ENCODE measurements at places on chromosomes 16 and 17.
A peak's percentile ranks its signal among the peaks of the same experiment; 100 is the strongest.

DNA sequence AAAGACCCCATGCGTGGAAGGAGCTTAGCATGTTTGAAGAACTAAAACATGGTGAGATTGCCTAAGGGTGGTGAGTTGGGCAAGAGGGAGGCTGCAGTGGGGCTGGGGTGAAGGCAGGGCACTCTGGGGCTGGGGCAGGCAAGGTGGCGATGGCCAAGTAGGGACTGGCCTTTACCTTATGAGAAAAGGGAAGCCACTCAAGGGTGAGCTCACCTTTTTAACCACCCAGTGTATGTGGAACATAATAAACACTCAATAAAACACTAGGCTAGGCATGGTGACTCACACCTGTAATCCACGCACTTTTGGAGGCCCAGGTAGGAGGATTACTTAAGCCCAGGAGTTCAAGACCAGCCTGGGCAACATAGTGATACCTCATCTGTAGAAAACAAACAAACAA, 37.7 kb downstream of the LYRM9 start:
- DNase-seq, result no peak

DNA sequence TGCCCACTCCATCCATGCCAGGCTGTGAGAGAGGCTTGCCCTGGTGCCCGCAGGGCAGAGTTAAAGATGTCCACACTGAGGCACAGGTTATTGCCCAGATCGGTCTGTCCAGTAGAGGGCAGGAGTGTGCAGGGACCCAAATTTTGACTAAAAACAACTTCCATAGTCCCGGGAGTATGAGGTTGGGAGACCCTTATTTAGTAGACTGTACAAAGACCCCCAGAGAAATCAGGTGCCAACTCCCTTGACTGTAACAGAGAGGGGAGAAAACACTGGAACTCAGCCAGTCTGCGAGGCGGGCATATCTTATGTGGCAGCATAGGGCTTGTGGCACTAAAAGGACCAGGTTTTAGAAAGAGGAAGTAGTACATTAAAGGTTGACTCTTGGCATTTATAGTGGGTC, 43.4 kb downstream of the HNF1B start:
- DNase-seq, result no peak

DNA sequence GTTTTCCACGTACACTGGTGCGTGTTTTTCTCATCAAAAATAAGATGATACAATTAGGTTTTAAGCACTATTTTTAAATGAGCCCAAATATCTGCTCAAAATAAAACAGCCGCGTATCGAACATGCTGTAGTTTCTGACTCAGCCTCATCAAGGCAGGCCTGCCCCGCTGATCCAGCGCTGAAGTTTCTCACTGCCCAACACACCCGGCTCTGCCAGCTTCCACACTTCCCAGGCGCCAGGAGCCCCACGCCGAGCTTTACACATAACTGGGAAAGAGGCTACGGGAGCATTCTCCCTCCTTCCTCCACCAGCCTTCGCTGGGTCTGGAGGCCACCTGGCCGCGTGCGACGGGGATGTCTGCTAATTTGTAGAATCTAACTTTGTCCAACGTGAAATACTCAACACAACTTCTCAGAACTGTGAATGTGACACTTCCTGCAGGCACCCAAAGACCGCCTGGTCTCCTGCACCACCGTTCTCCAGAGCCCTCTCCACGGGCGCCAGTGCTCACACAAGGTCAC, 42.1 kb downstream of the MAP1LC3B start:
- DNase-seq, result no peak

DNA sequence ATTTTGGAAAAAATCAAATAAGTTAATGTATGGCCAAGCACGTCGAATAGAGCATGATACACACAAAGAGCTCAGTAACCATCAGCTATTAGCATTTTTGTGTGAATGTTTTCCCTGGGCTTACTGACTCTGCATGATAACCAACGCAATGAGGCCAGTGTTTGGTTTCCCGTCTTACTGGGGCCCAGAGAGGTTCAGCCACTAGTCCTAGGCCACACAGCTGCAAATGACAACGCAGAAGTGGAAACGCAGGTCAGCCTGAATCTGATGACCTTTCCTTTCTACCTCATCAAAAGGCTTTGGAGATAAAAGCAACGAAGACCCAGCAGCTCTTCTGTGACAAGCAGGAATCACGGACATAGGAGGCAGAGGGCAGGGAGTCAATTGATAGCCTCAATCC, 7.2 kb upstream of the CACNG4 start:
- DNase-seq, result no peak

- DNase-seq, result no peak
Measured at GRCh38 chr17:16820979-16821543, 131.0 kb downstream of the CCDC144A start.

- DNase-seq, result peak; percentile 96
Measured at GRCh38 chr17:77475016-77475976, 334.5 kb downstream of the SEC14L1 start.

DNA sequence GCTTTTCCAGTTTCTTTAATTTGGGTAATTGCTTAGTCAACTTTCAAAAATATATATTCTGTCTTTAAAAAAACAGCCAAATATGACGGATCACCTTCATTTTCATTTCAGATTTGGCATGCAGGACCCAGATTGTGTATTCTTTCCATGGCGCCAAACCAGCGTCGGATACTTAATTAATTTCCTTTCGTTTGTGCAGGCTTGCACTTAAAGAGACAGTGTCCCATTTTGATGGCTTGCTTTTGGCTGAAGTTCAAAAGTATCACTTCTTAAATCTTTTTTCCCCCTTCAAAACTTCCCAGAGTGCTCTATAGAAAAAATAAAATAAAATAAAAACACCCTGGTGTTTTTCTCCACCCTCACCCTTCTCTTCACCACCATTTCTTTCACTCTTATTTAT, 394.5 kb upstream of the SOX9 start:
- DNase-seq, result no peak

GRCh38 chr16:67886387-67886786, 1.7 kb downstream of the NRN1L start:
- DNase-seq, result no peak

- no peak for DNase-seq
Measured at GRCh38 chr17:13806092-13806491, 204.4 kb upstream of the HS3ST3A1 start.

DNA sequence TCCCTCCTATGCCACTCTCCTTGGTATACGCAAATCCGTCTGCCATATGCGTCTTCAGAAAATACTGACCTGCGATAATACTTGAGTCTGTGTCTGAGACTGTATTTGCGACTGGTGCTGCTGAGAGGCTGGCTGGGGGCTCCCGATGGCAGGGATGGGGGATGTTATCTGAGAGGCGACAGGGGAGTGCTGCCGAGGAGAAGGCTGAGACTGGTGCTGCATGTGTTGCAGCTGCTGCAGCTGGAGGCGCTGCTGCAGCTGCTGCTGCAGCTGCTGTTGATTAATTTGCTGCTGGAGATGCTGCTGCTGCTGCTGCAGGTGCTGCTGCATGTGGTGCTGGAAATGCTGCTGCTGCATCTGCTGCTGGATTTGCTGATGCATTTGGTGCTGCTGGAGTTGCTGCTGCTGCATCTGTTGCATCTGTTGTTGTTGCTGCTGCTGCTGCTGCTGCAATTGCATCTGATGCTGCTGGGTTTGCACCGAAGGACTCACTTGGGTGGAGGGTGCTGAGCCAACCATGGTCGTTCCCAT, 107.7 kb downstream of the TOX3 start:
- DNase-seq, result no peak

- no peak for DNase-seq
Measured at GRCh38 chr17:66784621-66785364, 50.1 kb upstream of the CACNG5 start.

GRCh38 chr16:55280587-55280986, 43.4 kb upstream of the IRX6 start:
- peak; percentile 78 for DNase-seq

DNA sequence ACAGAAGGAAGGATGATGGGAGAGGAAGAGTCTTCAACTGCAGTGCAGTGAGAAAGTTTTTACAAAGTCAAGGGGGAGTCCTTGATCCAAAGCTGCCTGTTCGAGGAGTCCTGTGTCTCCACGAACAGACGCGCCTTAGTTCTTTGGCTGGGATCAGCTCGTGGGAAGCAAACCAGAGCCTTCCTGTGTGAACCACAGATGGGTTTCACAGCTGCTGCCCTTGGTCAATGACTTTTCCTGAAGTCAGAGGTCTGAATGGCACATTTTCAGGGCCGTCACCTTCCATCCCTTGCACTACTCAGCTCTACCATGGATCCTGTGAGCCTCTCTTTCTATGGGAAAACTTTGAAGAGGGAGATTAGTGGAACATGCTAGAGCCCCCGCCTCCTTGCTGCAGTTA, 4.2 kb upstream of the SBK1 start:
- DNase-seq, result no peak

- DNase-seq, result no peak
Measured at GRCh38 chr17:41695134-41695661, 6.5 kb downstream of the EIF1 start.

DNA sequence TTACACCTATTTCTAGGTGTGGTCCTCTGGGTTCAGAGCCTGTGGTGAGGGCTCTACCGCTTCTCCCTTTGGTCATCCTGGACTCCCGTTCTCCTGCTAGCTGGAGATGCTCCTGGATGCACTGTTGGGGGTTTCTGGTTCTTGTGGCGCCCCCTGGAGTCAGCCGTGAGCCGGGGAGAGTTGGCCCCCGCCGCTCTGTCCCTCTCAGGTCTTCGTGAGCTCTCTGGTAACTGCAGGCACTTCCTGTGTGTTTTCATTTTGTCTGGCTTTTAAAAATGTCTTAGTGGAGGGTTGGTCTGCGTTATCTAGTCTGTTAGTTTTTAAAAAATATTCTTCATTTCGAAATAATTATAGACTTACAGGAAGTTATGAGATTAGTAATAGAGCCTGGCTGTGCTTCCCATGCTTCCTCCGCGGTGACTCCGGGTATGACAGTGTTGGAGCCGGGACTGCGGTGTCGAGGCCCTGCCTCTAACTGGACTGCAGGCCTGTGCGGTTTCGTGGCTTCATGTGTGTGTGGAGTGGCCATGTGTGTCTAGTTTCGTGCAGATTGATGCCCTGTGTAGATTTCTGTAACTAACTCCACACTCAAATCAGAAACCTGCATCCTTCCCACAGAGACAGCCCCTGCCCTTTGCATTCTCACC, 78.0 kb upstream of the ZNF750 start:
- DNase-seq, result no peak

GRCh38 chr16:2285731-2286191, 17.8 kb upstream of the RNPS1 start:
- DNase-seq, result no peak

DNA sequence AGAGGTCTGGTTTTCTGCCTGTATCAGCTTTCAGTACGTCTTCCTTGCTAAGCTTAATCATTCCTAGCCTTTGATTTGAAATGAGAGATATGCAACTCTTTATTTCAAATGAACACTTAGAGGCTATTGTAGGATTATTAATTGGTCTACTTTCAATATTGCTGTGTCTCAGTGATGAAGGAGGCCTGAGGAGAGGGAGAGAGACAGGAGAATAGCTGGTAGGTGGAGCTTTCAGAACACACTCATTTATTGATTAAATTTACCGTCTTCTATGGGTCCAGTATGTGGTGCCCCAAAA, 187.0 kb downstream of the BCAS3 start:
- DNase-seq, result no peak

- DNase-seq, result peak; percentile 53
Measured at GRCh38 chr17:12631076-12631475, 34.6 kb upstream of the MYOCD start.

DNA sequence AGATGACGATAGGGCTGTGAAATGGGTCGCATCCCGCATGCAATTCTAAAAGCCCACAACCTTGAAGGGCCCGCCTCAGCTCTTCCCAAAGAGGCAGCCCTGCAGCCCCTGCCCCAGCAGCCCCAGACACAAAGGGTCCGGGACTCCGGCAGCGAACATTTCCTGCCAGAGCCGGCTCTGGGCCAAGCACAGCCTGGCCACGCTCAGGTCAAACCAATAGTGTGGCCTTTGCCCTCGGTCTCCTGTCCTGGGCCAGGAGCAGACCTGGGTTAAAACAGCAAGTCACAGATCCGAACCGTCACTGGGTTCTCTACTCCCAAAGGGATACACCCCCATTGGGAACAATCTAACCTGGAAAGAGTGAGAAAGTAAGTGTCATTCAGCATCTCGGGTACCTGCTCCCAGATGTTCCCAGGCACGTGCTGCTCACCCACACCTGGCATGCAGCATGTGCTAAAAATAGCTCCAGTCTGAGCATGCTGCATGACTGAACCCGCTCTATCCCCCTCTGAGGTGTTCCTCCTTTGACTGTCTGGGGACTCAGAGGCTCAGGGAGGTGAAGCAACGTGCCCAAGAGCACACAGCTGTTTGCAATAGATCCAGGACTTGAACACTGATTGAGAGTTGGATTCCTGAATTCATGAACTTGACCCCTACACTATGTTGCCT, 22.2 kb upstream of the ATP2A3 start:
- no peak for DNase-seq

DNA sequence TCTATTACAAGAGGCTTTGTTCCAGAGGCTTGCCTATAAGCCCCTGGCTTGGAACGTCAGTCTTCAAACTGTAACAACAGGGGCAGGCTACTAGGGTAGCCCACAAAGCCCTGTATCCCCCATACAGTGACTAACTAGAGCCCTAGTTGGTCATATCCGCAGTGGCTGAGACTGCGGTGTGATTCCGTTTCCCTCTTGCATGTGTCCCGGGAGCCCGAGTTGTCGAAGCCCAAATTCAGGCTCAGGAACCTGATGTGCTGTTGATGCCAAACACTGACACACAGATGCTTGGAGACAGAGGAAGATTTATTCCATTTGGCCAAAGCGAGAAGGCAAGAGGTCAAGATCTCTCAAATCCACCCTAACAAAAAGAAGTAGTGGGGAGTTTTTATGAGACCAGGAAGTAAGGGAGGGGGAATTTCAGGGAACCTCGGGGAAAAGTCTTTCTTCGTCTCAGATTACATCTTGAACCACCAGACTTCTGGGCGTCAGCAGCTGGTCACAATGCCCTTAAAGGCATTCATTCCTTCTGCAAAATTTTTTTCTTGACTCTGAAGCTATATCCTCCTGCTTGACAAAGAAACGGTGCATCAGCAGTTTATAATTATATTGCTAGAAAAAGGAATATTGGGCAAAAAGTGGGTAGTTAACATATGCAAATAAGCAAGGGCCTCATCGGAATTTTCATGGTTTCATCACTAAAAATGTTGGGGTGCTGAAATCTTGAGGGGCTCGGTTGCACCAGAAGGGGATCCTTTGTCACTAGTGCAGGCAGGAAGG, 879 bp downstream of the SLFN5 start:
- DNase-seq, result peak; percentile 81

Data from Daoy (cell line).